HCT116 (cell line): ENCODE measurements at places on chromosomes 4 and X. TPM values are rescaled to one million over a fixed set of nuclear protein-coding genes. Genes with fewer than 3 reads are reported as not detected.

DNA sequence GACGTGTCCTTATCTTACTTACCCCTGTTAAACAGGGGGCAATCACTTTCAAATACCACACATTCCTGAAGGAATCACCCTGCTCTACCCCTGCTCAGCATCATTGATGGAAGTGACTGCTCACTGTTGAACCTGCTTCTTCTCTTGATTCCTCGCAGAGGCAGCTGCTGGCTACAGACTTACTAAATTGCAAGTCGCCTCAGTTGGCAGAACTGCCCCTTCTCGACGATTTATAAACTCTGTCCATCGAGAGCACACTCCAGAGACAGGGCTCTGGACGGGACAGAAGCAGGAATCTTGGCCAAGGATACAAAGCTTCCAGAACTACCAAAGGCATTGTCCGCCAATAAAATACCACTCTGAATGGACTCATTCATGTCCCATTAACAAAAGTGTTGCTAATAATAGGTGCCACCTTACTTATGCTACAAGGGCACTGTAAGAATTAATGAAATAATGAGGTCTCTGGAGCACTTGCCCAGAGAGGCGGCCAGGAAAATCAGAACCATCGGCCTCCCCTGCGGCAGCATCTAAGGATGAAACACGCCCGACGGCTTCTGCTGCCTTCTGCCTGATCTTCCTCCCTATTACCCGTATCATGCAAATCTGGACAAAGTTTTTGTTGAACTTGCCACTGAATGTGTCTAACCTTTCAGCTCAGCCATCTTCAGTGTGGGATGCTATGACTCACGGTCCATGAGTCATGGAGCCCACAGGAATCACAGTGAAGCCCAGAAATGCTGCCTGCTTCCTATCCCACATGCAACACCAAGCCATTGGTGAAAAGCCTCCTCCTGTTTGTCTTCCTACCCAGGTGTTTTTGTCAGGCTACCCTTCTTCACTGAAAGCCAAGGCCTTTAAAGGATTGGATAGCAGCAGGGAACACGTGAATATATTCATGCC lies 164.9 kb downstream of the MAML3 start:
- peak; percentile 82 for DNase-seq

DNA sequence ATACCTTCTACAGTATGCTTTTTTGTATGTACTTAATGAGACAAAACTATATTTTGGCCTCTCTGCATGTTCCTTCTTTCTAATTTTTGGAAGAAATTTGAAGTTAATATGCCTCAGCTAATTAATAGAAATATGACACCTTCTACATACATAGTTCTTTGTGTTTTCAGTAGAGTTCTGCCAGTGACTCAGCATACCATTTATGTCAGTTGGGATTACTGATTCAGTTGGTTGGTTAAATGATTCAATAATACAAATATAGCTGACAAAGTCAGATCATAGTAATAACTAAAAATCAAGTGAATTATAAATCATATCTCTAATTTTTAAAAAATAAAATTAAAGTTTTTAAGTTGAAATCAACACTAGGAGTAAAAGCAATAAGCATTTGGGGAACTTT lies 16.8 kb downstream of the BTC start:
- DNase-seq = no peak

ERVMER34-1 gene
- 17.5 TPM for total RNA-seq

GRCh38 chr4:25969374-25970155 lies 55.5 kb downstream of the SMIM20 start:
- DNase-seq = no peak

GRCh38 chrX:47112316-47112954 lies 32.1 kb downstream of the NDUFB11 start:
- no peak for DNase-seq

GASK1B gene
- 1.3 TPM for total RNA-seq

- DNase-seq = no peak
Observed at GRCh38 chr4:10371121-10371520, 86.1 kb downstream of the ZNF518B start.

APLN gene
- 0.22 TPM for total RNA-seq

GRCh38 chr4:155974476-155974749 lies 20.7 kb upstream of the CTSO start:
- DNase-seq = no peak

FGF13 gene
- 0.02 TPM for total RNA-seq

GRCh38 chrX:110966839-110967238 lies 129.2 kb upstream of the PAK3 start:
- no peak for DNase-seq

GLUD2 gene
- total RNA-seq = 0.22 TPM

DNA sequence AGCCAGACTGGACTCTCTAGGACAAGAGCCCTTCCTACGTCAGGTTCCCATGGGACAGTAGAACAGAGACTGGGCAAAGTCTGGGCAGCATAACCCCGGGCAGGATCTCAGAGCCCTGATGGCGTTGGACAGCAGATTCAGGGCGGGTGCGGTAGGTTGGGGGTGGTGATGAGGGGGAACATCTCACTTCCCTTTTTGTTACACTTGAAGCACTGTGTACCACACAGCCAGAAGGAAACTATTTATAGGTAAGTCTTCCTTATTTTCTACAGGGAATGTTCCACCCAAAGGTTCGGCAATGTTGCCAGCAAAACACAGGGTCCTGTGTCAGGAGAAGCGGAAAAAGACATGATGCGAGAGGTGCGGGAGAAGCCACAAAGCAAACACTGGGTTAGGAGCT lies 54.3 kb downstream of the TSC22D3 start:
- DNase-seq = no peak

DNA sequence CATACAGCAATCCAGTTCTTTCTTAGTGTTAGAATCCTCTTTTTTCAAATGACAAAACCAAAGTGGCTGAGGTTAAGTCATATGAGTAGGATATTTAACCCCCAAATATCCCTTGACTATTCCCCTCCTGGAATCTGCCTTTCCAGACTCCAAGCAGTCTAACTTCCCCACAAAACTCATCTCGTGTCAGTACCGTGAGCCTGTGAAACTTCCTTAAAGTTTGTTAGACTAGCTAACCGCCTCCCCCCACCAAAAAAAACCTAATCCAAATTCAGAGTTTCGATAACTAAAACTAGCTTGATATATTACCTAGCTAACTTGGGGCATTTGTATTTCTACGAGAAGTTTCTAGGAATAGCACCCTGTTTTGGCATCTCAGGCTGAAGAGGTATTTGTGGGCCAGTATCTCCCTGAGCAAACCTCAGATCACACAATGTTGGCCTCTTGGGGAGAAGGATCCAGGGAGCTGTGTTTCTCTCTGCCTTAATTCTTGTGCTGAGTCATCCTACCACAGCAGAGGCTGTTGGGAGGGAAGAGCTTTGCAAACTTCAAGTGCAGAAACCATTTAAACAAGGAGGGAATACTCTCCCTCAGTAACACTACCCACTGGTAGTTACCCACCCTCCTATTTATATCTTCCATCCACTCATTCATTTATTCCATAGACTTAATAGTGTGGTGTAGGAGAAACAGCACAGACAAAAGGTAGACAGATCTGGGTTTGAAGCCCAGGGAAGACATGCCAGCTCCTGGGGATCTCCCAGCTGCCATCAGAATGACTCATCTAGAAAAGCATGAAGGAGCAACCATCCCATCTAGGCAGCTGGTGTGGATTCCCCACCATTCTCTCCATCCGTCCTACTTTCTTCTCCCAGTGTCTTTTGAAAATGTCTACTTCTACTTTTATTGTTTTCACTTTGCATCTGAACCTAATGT lies 39.3 kb upstream of the TXK start:
- DNase-seq = peak; percentile 63

DNA sequence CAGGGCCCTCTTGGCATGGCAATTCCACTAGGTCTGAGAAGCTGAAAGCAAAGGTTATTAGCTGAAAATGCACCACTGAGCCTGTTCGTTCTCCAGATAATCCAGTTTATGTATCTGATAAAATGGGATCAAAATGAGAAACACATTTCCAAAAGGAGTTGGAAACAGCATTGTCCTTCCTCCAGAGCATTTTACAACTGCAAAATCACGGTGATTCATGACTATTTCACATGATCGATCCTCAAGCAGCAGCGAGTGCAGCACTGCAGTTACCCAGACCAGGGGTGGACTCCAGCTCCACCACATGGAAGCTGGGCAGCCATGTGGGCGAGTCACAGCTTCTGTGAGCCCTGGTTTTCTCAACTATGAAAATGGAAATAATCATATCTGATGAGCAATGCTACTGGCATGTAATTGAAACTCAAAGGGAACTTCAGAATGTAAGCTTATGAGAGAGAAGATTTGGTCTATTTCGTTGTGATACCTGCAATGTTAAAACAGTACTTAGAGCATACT lies 78.7 kb upstream of the MSX1 start:
- no peak for DNase-seq

C4orf51 gene
- not detected for total RNA-seq

TACR3 gene
- total RNA-seq = not detected

DNA sequence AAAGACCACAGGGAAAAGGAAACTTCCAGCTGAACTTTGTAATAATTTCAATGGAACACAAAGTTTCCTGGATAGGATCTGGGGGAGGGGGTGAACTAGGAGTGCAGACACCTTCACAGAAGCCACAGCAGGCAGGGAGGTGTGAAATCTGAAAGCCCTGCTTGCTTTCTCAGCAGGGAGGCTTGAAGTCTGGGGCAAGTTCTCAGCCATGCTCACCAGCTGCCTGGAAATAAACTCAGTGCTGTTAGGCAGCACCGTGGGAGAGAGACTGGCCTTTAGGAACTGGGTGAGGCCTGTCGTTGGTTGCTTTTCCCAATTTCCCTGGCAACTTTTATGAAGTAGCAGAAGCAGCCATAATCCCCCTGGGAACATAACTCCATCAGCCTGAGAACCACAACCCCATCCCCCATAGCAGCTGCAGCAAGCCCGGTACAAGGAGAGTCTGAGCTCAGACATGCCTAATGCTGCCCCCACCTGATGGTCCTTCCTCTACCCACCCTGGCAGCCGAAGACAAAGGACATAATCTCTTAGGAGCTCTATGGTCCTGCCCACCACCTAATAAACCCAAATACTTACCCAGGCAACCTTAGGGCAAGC lies 39.2 kb upstream of the NMU start:
- no peak for DNase-seq
